Stimulated activated CD4-positive, alpha-beta T cell treated with anti-CD3 and anti-CD28 coated beads, Interleukin-4, amount 100 ng/mL, for 24 hours (primary cell): ENCODE measurements at places on chromosomes 12 and 14.
A peak's percentile ranks its signal among the peaks of the same experiment; 100 is the strongest.

- DNase-seq, result no peak
Observed at GRCh38 chr14:21211509-21211908, 55.6 kb upstream of the OR5AU1 start.

- no peak for DNase-seq
Observed at GRCh38 chr14:100588671-100589070, 1.5 kb upstream of the BEGAIN start.

DNA sequence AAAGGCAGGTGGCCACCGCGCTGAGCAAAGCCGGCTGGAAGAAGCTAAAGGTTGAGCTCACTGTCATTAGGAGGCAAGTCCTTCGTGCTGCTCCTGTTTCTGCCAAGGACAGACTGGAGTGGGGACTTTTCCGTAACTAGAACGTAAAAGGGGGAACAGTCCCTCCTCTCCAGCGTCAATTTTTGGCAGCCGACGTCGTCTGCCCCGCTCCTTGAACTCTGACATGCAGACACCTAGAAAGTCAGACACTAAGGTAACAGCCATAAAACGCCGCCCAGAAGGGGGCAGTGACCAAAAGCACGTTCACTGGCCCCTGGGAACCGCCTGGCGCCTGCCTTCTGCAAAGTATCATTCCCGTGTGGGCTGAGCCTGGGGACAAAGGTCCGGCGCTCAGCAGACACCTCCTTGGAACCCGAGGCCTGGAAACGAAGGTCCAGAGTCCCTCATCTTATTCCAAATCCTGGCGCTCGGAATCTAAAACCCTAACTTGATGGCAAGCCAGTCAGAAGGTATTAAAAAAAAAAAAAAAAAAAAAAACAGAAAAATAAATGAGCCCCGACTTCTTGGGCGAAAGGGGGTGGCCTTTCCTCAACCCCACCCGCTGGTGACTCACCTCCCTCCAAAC is 1.1 kb upstream of the LRP1 start:
- peak; percentile 62 for DNase-seq

DNA sequence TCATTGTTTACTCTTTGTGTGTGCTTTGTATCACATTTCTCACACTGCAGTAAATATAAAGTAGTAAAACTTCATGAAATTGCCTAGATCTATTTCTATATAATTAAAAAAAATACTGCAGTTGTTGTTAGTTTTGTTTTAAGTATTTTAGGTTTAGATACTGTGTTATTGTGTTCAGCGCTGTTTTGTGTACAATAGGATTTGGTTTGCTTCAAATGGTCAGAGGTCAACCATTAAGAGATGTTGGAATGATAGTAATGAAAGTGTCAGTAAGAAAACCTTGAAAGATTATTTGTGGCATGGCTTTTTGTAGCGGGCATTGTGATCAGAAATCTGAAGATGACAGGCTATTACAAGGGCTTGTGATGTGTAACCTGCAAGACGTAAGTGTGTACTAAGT is 67.9 kb downstream of the RAD51B start:
- DNase-seq, result no peak

GRCh38 chr12:129440278-129440677 is 463.5 kb downstream of the TMEM132D start:
- DNase-seq, result no peak

GRCh38 chr12:113802966-113803758 is 163.0 kb downstream of the RBM19 start:
- DNase-seq, result no peak

- no peak for DNase-seq
Observed at GRCh38 chr12:129772501-129773493, 131.0 kb downstream of the TMEM132D start.

GRCh38 chr12:93682846-93683261 is 5.7 kb downstream of the CRADD start:
- DNase-seq, result no peak

DNA sequence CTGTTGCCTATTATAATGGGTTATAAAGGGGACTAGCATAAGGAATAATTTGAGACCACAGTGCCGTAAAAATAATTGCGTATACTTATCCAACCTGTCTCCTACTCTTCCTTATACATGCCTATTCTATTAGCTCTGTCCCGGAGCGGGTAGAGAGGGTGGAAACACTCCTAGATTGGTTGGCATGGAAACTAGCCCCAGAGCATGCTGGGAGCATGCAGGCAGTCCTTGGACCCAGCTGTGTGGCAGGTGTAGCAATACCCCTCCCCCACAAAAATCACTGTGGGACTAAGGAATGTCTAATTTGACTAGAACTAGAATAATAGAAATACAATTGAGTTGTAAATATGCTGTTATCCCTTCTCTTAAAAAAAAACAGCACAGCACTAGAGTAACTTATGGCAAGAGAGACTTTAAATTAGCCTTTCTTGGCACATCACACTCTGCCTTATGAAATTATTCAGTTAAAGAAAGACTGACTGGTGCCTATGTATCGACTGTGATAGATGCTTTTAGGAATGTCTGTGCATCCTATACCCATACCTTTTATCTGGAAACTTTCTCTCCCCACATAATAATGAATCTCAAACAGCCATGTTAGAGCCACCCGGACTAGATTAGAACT is 244.0 kb upstream of the DAAM1 start:
- DNase-seq, result no peak

GRCh38 chr12:25811656-25812126 is 146.8 kb upstream of the RASSF8 start:
- no peak for DNase-seq

- DNase-seq, result peak; percentile 90
Observed at GRCh38 chr12:57238854-57239554, 9.5 kb downstream of the SHMT2 start.

DNA sequence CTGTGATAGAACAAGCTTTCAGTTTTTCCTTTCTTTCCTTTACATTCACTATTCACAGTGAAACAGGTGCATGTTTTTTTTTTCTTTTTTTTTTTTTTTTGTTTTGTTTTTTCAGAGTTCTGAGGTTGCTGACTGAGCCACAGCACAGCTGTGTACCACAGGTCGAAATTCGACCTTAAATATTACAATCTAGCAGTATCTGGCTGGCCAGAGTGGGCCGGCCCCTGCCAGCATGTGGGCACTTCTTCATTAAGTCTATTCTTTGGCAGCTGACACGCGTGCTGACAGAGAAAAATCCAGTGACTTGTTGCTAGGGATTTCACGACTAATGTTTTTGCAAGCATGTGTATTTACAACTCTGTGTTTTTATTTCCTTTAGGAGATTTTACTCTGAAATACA is 33.9 kb downstream of the FBXO33 start:
- DNase-seq, result no peak

DNA sequence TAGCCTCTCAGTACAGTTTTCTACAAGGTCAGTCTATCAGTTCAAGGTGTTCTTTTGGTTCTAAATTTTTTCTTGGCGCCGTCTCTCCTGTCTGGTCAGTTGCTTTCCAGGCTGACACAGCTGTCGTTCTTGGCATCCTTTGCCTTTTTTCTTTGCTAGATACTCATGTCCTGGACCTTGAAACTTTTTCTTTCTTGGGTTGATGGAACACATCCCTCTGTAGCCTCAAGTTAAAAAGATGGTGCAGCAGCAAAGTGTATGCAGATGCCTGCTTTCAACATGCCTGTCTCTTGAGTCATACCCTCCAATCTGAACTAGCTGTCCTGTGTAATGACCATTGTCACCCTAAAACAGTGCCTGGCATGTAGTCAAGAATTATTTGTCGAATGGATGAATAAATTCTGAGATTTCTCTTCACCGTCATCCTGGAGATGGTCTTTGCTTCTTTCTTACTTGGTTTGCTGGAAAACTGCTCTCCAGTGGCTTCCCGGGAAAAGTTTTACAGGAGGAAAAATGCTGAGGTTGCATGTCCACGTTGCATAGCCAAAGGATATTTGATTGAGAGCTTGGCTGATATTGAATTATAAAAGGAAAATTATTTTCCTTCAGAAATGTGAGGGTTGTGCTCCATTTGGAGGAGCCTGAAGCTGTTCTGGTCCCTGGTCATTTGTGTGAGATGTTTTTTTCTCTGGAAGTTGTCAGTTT is 4.6 kb downstream of the NYNRIN start:
- no peak for DNase-seq

DNA sequence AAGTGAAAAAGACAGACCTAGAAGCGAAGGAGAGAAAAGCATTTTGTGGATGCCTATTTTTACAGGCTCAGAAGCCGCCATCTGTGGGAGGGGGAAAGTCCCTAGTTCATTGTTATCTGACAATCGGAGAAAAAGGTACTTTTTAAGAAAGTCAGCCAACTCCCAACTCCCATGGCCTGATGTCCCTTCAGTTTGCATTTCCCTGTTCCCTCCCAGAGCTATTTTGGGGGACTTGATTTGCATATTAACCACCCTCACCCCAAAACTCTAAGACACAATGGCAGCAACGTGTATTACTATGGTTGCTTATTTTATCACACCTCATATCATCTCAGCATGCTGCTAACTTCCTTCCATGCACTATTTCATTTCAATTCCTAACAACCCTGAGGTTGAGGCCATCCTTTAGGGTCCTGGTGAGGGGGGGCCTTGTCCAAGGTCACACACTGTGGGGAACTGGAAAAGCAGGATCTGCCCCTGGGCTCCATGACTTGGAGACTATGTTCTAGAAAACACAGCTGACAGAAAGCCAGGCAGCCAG is 18.7 kb downstream of the HVCN1 start:
- DNase-seq, result peak; percentile 64

- no peak for DNase-seq
Observed at GRCh38 chr12:72330301-72330700, 58.1 kb downstream of the TRHDE start.

DNA sequence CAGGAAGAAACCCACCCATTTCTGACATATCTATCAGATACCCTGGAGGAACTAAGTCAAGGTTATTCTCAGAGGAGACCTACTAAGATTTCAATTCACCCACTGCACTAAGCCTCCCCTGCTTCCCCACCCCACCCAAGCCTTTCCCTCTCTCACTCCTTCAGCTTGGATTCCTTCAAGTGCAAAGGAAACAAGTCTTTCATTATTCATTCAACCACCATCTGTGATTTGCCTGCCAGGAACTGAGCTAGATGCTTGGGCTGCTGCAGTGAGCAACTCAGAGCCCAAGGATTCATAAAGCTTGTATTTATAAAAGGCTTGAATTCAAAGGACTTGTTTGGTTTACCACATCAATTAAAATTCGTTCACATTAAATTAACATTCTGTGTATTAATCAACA is 161.3 kb downstream of the GXYLT1 start:
- no peak for DNase-seq

DNA sequence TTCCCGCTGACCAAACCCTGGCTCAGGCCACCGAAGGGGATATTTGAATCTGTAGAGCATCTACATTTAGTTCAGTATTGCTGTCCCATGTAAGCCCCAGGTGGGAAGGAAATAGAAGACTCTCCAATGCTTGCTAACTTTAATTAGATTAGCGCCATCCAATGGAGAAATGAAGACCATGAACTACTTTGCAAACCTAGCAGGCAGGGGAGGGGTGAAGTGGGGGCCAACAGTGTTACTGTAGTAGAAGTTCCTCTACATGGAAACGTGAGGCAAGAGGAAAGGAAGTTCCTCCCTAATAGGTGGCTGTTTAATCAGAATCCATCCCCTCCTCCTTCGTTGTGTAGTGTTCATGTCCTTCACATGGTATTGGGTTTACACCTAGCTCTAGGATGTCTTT is 9.3 kb upstream of the DENND5B start:
- no peak for DNase-seq

GRCh38 chr14:68924186-68925158 is 54.6 kb downstream of the ACTN1 start:
- DNase-seq, result no peak
